ENCODE measurements at places on chromosomes 1 and 21.

DNA sequence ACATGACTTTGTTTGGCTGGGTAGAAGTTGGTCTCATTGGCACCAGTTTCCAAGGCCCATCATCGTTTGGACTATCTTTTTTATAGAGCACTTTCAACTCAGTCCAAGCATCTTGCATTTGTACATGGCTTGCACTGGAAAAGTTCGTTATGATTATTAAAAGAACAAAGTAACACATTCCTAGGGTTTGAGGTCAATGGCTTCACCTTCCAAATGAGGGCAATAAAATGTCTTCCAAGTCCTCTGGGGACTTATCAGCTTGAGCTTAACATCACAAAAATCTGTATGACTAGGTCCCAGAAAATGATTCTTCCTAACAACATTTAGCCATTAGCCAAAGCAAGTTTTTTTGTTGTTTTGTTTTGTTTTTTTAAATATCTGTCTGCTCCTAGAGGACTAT, 610.8 kb downstream of the LMO4 start:
- DNase-seq: no peak

DNA sequence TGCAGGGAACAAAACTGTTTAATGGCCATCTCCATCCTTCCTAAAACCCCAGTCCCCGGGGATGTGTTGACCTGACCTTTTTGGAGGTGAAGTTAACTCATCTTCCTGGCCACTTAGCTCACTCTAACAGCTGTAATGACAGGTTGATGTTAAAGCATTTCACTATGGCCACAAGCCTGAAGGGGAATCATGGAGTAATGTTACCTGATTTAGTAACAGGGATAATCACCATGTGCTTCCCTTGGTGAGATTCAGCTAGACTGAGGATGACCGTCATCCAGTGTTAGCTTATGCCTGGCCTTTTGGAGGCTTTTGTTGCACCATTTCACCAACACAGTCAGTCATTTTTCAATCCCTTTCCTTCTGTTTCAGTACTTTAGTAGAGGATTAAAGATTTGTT, 64.3 kb upstream of the RAVER2 start:
- no peak for DNase-seq

DNA sequence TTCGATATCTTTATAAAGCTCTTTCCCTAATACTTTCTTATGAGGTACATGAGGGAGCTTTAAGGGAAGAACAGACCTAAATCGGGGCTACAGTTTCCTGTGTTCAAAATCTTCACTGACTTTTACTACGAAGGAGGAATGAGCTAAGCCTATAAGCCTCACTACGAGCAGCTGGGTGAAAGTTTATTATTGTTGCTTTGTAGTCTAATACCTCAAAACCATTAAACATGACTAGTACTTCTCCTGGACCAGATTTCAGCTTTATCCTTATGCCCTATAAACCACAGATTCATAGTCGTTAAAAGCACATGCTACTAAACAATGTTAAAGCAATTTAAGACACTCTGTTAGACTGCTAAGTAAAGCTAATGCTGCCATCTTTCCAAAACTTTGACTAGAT, 30.2 kb downstream of the NDC1 start:
- DNase-seq: no peak

GRCh38 chr1:200154069-200154767, 126.7 kb downstream of the NR5A2 start:
- peak; percentile 20 for DNase-seq

- no peak for DNase-seq
Observed at GRCh38 chr1:241202401-241202800, 154.6 kb downstream of the RGS7 start.

DNA sequence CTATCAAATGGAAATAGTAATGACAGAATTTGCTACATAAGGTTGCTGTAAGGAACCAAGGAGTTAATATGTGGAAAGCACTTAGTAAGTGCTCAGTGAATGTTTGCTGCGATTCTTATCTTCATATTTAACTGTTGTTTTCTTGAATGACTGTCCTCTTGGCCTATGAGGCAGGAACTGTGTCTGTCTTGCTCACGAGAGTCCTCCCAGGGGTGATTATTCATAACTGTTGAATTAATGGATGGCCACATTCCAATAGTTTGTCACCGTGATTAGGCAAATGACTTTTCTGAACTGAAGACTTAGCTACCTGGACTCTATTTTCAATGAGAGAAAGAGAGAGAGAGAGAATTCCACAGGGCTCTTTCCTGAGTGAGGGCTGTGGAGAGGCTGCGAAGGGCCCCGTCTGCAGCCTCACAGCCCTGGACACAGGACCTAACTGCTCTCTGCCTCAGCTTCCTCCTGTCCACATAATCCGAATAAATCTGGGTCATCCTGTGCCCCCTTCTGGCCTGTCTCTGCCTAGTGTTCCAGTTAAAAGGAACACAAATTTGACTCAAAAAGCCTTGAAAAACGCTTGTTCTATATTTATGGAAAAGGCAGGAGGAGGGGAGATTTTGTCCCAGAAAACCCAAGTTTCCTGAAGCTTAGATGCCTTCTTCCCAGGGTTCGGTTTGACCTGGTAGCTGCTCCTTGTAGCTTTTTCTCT, 8.5 kb downstream of the EDN2 start:
- DNase-seq: no peak

DNA sequence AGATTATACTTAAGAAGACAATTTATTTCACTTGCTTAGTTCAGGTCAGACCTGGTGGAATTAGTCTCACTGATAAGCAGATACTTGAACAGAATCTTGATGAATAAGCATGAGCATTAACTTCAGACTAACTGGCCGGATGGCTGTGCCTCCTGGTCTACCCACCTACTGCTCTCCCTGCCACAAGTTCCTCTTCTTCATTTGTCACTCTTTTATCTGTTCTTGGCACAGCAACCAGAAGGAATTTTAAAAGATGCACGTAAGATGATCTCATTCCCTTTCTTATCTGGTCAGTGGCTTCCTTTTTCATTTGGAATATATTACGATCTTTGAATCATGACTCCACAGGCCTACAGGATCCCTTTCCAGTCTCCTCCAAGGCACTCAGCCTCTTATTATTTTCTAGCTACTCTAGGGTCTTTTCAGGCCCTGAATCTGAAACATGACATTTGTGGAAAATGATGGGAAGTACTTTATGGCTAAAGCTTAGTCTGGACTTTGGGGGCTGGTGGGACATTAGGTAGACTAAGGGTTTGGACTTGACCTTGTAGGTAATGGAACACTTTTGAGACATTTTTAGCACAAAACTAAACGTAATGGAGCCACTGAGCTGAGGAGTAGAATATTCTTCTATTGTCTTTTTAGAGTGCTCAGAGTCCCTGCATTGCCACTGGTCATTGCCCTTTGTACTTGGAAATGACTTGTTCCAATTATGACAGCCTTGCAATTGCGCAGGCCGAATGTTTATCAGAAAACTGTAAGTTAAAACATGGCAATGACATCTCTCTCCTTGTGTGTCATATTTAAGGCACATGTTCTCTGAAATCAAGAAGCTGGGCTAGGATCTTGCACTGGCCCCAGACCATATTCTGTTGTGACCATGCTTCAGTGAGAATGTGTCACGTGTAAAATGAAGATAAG, 16.0 kb downstream of the ST6GALNAC3 start:
- DNase-seq: no peak

DNA sequence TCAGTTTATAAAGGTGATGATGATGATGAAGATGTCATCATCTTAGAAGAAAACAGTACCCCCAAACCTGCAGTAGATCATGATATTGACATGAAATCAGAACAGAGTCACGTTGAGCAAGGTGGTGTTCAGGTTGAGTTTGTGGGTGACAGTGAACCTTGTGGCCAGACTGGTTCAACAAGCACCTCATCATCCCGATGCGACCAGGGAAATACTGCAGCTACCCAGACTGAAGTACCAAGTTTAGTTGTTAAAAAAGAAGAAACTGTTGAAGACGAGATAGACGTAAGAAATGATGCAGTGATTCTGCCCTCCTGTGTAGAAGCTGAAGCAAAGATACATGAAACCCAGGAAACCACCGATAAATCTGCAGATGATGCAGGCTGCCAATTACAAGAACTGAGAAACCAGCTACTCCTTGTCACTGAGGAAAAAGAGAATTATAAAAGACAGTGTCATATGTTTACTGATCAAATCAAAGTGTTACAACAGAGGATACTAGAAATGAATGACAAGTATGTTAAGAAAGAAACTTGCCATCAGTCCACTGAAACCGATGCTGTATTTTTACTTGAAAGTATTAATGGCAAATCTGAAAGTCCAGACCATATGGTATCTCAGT, 16.0 kb upstream of the CHAF1B start:
- no peak for DNase-seq

DNA sequence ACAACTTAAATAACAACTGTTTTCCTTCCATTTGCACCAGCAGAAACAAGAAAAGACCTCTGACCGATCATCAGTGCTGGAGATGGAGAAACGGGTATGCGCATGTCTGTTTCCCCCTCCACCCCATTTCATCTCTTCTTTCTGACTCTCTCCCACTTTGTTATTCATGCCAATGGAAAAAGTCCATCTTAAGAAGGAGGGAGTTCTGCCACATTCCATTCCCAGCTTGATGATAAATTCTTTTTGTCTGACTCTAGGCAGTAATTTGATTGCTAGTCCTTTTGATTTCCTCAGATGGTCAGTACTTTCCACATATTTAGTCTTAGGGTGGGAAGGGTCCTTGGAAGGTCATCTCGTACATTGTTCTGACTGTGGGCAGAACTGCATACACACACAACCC, 142.5 kb downstream of the SYT2 start:
- no peak for DNase-seq

GRCh38 chr1:55575571-55576279, 360.6 kb upstream of the USP24 start:
- no peak for DNase-seq

GRCh38 chr1:198776602-198777029, 137.8 kb downstream of the PTPRC start:
- no peak for DNase-seq

- DNase-seq: no peak
Observed at GRCh38 chr21:38376235-38376634, 119.4 kb downstream of the KCNJ15 start.

DNA sequence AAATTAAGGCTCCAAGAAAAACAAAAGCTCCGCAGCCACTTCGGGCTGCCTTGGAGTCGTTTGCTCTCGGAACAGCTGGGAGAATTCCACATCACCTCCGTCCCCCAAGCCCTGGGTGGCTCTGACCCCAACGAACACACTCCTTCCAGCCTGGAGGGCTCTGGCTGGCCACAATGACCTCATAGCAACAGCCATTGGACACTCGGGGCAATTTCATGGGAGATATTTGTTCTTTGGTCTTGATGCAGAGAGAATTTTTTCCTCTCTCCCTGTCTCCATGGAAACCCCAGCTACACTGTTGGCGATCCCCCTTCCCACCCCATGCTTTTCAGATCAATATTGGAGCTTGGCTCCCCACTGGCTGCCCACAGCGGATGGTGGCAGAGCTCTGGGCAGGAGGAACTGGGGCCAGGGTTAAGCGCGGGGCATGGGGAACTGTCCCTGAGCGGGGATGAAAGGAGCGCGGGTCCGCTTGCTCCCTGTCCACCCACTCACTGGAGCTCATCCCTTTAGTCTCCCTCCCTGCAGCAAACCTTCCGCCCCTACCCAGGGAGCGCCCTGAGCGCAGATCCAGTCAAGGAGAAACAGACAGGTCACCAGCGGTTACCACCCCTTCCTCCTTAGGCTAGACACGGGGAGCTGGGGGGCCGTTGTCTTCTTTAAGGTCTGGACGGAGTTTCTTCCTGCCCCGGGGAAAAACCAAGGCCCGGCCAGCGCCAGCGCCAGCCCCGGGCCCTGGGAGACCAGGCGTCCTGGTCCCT, 1.2 kb downstream of the WNT4 start:
- DNase-seq: no peak

- DNase-seq: no peak
Observed at GRCh38 chr1:203627851-203628200, 1.2 kb downstream of the ATP2B4 start.

- DNase-seq: no peak
Observed at GRCh38 chr1:46638921-46639320, 22.3 kb upstream of the MOB3C start.

GRCh38 chr1:165152727-165153126, 203.8 kb downstream of the LMX1A start:
- no peak for DNase-seq

DNA sequence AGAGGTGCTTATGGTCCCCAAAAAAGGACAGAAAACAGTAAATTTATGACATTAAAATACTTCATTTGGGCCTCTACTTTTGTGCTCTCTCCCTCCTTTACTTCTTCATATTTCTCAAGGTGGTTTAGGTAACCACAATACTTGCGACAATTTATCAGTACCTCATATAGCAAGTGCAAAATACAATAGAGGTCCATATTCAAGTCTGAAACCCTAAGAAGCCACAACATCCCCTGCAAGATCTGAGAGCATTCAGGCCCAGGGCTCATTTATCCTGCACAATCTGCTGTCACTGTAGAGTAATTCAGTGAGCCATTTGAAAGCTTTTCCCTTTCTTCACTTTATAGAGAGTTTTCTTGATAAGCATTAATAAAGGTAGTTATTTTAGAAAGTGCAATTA, 24.2 kb upstream of the ATP6V1G3 start:
- DNase-seq: no peak

DNA sequence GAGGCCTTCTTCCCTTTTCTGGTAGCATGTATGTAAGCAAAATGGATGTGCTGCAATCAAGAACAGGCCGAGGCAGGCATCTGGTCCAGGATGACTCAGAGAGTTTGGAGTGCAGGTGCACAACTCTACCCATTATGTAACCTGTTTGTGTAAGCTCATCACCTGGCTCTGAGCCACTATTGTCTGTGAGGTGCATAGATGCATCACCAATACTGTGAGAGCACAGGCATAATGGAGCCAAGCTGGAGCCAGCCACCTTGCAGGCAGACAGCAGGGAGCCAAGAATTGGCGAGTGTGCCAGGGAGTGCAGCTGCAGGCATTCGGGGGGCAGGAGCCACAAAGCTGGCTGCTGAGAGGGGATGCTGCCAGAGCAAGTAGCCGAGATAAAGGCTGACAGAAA, 549.9 kb upstream of the RGS18 start:
- no peak for DNase-seq

GRCh38 chr1:207935166-207935583, 24.2 kb upstream of the CD34 start:
- DNase-seq: no peak

DNA sequence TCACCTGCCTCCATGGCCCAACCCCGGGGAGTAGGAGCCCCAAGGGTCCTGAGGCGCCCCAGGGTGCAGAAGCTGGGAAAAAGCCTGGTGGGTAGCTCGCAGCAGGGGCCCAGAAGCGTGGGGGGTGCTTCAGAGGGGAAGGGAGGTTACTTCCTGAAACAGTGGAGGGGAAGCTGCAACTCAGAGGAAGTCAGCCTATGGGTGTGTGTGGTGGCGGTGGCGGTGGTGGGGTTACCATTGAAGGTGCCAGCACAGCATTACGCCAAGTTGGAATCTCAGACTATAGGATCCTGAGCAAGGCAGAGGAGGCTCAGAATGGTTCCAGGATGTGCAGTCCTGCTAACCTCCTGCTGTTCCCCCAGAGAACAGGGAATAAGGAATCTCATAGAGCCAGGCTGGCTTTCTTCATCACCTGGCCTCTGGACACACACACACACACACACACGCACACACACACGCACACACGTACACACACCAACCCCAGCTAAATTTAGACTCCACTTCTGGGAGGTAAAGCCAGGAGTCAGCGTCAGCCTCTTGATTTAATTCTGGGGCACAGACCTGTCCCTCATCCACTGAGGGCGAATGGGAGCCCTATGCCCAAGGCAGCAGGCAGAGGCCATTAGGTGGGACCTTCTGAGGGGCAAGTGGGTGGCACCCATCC, 1.3 kb downstream of the DENND4B start:
- DNase-seq: peak; percentile 60
